ENCODE measurements at places on chromosomes 12 and 14.
A peak's percentile ranks its signal among the peaks of the same experiment; 100 is the strongest.

GRCh38 chr12:88505696-88506095, 74.6 kb downstream of the KITLG start:
- no peak for DNase-seq

DNA sequence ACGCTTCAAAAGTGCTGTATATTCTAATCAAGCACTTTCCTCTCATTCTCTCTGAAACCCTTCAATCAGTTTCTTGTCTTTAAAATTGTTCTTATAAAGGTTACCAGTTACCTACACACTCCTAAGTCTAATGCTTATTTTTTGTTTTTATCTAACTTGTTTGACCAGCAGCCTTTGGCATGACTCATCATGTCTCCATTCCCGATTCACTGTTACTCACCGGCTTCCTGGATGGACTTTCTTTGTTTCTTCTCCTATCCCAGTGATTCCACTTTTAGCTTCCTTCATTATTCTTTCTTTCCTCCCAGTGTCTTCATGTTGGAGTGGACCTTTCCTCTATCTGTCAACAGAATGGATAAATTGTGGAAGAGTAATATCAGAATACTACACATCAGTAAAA, 368.6 kb upstream of the CCDC196 start:
- peak; percentile 42 for DNase-seq

GRCh38 chr12:28611449-28611848, 421.2 kb downstream of the CCDC91 start:
- DNase-seq, result no peak

DNA sequence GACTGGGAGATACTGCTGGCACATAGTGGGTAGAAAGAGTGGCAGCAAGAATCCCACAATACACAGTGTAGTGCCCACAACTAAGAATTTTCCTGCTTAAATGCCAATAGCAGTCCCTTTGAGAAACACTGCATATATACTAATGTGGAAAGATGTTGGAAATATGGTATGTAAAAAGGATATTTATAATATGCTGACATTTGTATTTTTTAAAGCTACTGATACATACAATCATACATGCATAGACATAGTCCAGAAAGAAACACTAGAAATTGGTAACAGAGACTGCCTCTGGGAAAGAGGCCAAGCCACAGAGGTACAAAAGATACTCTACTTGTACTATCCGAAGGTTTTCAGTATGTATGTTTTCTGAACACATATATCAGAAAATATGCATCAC, 30.3 kb downstream of the TRIP11 start:
- peak; percentile 21 for DNase-seq

- DNase-seq, result no peak
Observed at GRCh38 chr14:105888151-105888550, 361.8 kb downstream of the TMEM121 start.

GRCh38 chr12:52740584-52740983, 36.6 kb downstream of the KRT76 start:
- peak; percentile 15 for DNase-seq

DNA sequence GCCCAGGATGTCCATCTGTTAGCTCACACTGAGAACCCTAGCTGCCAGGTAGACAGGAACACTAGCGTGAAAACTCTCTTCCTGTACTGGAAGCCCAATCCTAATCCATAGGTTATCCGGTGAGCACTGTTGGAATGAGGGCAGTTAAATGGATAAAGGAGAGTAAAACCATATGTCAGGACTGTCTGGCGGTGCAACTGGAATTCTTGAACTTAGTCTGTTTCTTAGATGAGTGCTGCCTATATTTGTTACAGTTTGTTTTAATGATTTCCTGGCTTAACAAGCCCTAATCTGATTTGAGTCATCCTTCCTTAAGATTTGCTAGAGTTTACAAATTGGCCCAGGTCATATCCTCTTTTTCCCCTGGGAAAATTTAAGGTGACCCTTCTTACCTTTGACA, 104.7 kb downstream of the ANO4 start:
- peak; percentile 14 for DNase-seq

- DNase-seq, result no peak
Observed at GRCh38 chr14:51307551-51307950, 67.5 kb downstream of the TMX1 start.

DNA sequence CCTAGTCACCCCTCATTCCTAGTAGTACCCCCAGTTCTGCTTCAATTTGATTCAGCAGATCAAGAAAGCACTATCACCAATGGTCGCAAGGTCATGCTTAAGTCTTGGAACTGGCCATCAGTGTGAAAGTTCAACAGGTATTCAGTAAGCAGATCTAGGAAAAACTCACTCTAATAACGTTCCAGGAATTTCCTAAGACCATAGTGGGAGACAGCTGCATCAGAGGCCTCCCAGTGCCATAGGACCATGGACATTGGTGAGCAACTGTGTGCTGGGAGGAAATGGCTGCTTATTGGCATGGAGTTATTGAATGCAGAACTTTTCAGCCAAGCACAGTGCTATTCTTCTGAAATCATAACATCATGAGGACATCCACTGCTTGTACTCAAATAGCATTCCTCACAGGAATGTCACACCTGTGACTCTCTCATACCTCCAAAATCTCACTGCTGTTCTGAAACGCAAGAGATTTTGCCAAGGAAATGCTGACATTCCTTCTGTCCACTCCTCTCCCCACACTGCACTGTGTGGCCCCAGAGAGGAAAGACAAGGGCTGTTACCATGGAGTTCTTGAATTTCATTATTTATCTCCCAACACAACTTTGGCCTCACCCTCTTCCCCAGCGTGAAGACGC, 30.9 kb upstream of the MDM2 start:
- no peak for DNase-seq

DNA sequence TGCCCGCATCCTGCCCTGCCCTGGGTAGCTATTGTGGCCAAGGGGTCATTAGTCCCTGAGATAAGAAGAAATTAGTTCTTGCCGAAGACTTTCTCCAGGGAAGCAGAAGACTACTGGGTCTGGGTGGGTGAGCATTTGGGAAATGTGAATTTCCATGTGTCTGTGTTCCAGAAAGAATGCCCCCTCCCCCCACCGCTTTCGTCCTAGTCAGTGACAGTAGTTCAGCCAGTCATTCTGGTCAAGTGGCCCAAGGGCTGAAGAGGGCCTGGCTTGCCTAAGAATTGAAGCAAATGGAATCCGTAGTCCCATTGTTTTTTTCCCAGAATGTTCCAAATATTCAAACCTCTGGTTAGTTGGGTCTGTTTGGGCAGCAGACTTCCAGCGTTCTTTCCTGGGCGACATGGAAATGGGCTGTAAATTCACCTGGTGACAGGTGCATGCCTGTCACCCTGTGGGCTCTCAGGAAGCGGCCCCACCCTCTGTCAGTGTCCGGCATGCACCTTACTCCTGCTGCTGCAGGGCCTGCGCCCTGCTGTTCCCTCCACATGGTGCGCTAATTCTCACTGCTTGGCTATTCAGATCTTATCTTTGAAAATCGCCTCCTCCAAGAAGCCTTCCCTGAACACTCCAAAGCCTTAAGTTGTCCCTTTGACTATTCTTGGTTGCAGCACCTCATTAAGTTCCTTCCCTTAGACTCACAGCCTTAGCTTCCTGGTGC, 1.4 kb upstream of the RFLNA start:
- no peak for DNase-seq

- peak; percentile 37 for DNase-seq
Observed at GRCh38 chr14:92759300-92759678, 10.9 kb upstream of the LGMN start.

DNA sequence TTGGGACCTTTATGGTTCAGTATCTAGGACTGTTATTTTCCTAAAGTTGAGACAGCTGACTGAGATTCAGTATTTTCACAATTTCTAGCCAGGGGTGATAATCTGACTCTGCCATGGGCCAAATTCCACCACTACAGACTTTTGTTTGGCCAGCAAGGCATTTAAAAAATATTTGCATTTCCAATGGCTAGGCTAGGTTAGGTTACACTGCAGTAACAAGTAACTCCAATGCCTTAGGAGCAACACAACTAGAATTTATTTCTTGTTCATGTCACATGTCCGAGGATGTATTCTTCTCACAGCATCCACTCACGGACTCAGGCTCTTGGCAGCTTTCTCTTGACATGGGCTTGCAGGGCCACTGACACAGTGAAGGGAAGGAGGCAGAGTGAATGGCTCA, 83.0 kb downstream of the CPSF2 start:
- no peak for DNase-seq

DNA sequence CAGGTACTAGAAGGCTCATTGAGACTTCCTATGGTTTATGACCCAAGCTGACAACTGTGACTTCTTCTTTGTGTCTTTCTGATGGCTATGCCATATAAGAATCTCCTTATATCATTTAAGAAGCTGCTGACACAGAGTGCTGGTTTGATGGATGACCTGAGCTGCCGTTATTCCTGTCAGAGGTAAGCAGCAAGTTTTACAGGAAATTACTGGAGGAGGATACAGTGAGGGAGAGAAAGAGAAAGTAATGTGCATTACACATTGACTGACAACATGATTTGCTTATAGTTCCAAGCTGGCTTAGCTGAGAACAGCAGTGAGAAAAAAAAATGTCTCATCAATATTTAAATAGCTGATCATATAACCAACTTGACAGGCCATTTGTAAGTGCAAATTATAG, 981.4 kb downstream of the FSCB start:
- DNase-seq, result no peak

- DNase-seq, result no peak
Observed at GRCh38 chr12:82015623-82016347, 256.6 kb upstream of the PPFIA2 start.

GRCh38 chr12:122023339-122024131, 1.9 kb downstream of the BCL7A start:
- DNase-seq, result peak; percentile 62

DNA sequence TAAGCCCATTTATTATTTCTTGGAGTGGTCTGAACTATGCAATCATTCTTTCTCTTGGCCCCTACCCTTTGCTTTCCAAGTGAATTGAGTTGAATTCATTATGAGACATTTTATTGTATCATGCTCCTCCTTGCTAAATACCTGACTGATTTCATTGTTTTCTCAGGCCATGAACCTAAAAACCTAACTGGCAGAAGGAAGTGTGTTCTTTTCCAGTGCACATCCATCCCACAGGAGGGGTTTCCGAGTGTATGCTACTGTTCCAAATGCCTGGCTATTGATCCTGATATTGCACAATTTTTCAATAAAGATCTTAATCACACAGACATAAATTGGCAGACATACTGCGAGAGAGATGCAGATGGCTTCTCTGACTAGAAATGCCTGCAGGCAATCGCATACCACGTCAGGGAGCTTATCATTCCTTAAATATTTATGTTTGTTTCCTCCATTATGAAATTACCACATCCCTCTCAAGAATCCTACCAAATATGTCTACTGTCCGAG, 162.2 kb upstream of the EGLN3 start:
- DNase-seq, result peak; percentile 88

GRCh38 chr12:52243259-52243855, 10.3 kb downstream of the KRT7 start:
- no peak for DNase-seq

GRCh38 chr14:59377991-59378601, 87.1 kb downstream of the GPR135 start:
- no peak for DNase-seq

DNA sequence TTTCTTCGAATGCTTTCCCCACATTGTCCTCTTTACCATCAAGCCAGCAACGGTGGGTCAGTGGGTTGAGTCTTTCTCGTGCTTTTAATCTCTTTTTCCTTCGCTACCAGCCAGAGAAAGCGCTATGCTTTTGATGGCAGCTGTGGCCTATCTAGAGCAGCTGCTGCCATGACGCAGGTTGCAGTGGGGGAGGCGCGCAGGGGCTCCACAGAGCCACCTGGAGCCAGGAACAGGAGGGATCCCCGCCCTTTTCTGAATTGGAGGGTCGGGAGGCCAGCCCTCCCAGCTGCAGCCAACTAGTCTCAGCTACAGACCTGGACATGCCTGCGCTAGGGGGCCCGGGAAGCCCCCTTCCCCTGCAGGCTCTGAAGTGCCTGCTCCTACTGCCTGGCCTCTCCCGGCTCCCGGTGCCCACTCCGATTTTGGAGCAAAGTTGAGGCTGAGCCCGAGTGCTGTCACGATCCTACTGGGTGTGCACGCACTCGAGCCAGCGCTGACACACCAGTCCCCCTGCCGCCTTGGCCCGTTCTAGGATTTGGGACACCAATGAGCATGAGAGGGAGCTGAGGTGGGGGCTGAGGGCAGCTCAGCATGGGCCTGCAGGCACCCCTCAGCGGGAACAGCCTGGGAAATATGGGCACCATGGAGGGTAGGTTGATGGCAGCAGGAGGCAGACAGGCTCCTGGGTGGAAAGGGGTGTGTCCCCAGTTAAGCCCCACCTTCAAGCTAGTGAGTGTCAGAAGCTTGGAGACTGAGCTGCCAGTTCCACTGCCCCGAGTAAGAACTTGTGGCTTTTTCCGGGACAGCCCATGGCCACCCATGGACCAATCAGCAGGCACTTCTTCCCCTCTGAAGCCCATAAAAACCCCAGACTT, 784.2 kb downstream of the SLC6A15 start:
- no peak for DNase-seq

- no peak for DNase-seq
Observed at GRCh38 chr12:66965621-66966020, 286.7 kb upstream of the GRIP1 start.

GRCh38 chr12:114241973-114242434, 163.9 kb downstream of the TBX5 start:
- no peak for DNase-seq

- peak; percentile 79 for DNase-seq
Observed at GRCh38 chr14:95222151-95222631, 64.9 kb upstream of the DICER1 start.

DNA sequence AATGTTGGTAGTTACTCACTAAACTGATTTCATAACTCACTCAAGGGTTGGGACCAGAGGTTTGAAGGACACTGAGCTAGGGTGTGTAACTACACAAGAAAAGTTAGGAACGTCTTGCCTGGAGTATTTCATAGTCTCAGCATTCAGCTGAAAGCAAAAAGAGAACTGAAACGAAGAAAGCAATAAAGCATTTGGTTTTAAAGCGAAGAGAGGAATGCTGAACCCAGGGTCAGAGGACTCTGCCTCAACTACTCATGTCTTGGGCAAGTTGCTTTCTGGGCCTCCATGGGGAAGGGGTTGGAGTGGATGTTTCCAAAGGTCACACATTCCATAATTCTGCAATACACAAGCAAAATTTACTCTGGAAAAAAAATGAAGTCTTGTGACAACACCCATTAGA, 1.4 kb downstream of the GNS start:
- no peak for DNase-seq

DNA sequence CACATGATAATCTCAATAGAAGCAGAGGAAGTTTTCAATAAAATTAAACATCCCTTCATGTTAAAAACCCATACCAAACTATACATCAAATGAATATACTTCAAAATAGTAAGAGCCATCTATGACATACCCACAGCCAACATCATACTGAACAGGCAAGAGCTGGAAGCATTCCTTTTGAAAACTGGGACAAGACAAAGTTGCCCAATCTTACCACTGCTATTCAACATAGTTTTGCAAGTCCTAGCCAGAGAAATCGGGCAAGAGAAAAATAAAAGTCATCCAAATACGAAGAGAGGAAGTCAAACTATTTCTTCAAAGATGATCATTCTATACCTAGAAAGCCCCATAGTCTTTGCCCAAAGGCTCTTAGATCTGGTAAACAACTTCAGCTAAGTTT, 454.7 kb upstream of the PRICKLE1 start:
- DNase-seq, result peak; percentile 22

- DNase-seq, result no peak
Observed at GRCh38 chr14:104196461-104197140, 58.2 kb downstream of the KIF26A start.

- no peak for DNase-seq
Observed at GRCh38 chr12:98924-99352, 32.4 kb downstream of the IQSEC3 start.

- no peak for DNase-seq
Observed at GRCh38 chr12:31016057-31016456, 57.6 kb upstream of the DDX11 start.
